ENCODE measurements at places on chromosomes 6 and 20.
A peak's percentile ranks its signal among the peaks of the same experiment; 100 is the strongest.

DNA sequence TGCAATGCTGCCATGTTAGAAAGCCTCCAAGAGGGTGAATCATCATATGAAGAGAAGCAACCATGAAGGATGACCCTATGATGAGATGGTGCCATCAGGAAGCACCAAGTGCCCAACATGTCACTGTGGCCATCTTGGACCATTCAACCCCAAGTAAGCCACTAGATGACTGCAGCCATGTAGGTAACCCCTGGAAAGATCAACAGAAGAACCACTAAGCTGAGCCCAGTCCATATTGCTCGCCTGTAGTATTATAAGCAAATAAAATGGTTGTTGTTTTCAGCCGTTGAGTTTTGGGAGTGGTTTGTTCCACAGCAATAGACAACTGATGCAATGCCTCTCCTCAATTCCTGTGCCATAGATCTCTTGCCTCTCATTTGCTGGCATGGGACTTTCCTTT lies 140.9 kb downstream of the SCML4 start:
- DNase-seq, result no peak

GRCh38 chr6:109257494-109257893 lies 124.8 kb downstream of the CD164 start:
- no peak for DNase-seq

GRCh38 chr6:167706313-167707109 lies 120.2 kb upstream of the AFDN start:
- DNase-seq, result peak; percentile 35

DNA sequence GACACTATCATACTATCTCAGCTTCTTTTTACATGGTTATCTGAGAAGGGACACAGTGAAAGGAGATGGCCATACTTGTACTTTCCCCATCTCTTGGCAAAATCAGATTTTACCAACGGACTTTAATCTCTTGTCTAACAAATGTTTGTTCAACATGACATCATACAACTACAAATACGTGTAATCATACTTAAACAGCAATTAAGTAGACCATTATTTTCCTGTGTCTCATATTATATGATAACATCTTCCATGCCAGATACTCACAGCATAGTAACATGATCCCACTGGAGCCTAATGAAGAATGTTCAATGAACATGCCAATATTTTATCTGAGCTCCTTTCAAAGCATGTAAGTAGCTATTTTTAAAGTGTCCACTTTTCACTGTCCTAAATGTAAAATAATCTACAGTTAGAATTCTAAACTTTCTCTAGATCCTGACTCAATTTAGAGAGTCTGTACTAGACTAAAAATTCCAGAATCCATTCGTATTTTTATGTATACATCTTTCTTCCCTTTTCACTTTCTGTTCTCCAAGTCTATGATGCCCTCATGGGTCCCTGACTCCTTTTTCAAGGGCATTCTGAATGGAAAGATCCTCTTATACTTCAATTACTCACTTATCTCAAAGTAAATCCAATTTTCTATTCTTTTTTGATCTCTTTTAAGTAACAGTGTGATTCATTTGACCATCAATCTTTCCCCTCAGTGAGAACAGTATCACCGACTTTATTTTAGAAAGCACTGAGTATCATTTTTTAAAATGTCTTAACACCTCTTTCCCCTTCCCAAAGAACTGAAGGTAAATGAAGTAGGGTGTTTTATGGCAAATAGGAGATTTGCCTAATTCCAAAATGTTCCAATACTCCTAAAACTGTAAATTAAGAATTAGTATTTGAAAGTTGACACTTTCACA lies 133.5 kb downstream of the CDK19 start:
- DNase-seq, result no peak

DNA sequence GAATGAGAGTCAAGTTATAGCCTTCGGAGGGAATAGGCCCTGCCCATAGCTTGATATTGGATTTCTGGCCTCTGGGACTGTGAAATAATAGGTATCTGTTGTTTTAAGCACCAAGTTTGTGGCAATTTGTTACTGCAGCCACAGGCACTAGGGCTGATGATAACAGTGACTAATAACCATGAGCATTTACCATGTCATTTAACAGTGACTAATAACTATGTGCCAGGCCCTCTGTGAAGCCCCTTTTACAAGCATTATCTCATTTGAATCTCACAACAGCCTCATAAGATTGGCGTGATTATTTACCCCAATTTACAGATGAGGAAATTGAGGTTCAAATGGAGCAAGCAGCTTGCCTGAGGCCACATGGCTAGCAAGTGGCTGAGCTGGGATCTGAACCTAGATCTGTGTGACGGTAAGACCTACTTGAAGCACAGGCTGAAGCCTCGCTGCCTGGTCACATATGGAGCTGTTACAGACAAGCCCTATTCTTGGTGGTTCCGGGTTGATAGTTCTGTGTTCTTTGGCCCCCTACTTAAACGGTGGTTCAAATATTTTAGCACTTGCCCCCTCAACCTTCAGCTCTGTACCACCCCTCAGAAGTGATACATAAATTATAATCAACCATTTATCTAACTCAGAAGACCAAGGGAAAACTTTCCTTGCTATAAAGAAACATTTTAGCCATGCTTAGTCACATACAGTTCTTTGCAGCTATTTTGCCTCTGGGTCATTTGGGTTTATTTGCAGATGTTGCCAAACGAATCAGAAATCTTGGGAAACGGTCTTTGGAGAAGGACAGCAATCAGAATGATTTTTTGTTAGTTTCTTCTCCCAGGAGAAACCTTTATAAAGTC lies 98.3 kb downstream of the ELOVL5 start:
- no peak for DNase-seq

DNA sequence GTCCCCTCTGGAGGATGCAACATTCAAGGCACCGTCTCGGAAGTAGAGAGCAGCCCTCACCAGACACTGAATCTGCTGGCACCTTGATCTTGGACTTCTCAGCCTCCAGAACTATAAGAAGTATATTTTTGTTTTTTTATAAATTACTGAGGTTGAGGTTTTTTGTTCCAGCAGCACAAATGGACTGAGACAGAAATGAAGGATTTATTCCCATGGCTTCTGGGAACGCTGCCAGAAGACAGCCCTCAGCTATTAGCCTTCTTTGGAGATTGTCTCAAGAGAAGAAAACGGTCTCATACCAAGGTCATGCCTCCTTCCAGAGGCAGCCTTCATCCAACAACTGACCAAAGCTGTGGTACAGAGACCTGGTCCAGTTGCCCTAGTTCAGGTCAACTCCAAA lies 85.4 kb downstream of the CHMP4B start:
- no peak for DNase-seq

DNA sequence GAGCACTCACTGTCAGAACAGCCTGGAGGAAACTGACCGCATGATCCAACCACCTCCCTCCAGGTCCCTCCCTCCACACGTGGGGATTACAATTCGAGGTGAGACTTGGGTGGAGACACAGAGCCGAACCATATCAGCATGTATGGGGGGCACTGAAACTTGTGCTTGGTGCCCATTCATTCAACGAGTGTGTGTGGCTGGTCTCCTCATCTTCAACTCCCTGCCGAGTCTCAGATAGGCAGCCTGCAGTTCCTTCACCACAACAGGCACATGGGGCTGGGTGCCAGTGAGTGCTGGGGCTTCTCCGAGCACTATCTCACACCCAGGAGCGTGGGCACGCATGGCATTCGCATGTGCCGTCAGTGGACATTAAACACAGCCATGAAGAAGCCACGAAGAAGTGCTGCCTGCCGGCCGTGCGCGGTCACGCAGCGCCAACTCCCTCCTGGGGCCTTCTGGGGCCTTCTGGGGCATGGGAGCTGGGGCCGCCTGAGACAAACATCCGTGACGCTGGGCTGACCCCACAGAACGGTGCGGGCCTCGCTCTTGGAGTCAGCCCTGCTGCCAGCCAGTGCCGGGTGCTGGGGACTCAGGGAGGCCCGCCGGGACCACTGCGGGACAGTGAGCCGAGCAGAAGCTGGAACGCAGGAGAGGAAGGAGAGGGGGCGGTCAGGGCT lies 714 bp upstream of the RTEL1 start:
- DNase-seq, result no peak

DNA sequence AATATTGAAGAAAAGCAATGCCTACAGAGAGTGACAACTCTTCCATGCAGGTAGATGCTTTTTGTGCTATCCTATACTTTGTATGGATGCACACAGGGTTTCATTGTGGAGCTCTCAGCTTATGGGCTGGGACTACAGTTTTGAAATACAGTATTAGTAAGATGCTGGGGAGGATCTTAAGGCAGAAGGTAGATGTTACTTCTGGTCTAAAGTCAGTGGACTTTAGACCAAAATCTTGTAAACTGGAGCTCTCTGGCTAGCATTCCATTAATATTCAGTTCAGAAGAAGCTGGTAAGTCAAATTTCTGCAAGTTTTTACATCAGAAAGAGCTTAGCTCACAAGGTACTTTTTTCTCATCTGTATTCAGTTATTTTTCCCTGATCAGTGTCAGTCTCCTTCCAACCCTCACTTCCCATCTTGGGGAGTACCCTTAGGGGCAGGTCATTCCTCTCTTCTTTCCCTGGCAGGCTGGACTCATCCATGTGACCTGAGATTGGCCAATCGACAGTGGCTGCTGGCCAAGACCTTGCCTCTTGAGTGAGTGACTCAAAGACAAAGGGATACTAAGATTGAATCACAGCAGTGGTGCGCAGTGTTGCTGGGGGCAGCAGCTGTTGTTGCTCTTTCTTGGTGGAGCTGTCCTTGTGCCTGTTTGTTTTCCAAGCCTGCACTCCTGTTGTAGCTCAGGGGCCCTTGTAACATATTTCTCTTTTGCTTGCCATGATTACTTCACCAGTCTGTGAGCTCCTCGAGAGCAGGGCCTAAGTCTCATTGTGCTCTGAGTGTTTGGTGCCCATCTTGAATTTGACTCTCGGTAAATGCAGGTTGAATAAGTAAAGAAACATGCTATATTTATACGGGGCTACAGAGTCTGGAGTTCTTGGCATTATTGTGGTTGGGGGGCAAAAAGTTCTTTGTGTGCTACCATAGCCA lies 2.8 kb upstream of the PHF20 start:
- DNase-seq, result no peak
